ENCODE measurements at places on chromosomes 3 and 15.

DNA sequence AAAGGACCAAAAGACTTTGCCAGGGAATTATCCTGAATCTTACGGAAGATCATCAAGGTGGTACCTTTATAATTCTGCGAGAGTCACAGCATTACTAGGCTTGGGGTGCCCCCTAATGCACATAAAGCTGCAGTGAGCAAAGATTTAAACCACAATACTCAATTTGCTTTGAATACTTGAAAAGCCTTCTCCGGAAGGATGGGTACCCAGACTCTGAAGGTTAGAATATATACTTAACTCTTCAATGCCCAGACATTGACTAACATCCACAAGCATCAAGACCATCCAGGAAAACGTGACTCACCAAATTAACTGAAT is 117.8 kb upstream of the KCNH8 start:
- DNase-seq: no peak

DNA sequence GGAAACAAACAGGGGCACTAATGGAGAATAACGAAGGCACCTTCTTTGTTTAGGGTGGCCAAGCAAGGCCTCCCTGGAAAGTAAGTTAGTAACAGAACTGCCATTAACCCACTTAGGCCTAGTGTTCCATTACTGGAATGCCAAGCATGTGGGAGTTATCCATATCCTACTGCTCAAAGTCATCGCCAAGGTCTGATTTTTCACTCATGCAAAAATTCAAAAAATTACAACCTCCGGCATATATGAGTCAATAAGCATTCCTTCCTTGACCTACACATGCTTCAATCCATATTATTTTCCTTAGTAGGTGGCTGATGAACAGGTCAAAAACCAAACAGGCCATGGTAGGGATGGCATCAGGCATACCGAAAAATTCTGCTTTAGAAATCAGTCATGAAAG is 1097.2 kb downstream of the FHIT start:
- no peak for DNase-seq

GRCh38 chr3:9217784-9218513 is 31.5 kb downstream of the SRGAP3 start:
- no peak for DNase-seq

DNA sequence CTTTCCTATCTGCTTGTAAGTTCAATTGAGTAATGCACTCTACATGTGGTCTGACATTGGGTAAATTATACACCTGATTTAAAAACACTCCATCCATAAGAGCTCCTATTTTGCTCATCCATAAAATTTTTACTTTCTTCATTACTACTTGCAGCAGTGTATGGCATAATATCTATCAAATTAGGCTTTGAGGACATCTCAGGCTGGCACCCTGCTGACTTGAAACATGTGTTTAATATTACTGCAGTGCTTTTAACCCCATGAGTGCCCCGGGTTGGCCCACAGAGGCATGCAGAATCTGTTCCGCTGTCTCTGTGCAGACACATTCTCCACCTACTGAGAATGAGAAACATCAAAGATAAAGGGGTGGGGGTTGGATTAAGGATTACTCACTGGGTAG is 249.9 kb upstream of the DNAJC19 start:
- no peak for DNase-seq

GRCh38 chr3:58383904-58384303 is 49.7 kb downstream of the PDHB start:
- DNase-seq: peak; percentile 82

GRCh38 chr3:42589382-42590109 is 1.1 kb upstream of the SS18L2 start:
- DNase-seq: no peak

- no peak for DNase-seq
These were observed 5.0 kb downstream of the THBS1 start for GRCh38 chr15:39585871-39586301.

DNA sequence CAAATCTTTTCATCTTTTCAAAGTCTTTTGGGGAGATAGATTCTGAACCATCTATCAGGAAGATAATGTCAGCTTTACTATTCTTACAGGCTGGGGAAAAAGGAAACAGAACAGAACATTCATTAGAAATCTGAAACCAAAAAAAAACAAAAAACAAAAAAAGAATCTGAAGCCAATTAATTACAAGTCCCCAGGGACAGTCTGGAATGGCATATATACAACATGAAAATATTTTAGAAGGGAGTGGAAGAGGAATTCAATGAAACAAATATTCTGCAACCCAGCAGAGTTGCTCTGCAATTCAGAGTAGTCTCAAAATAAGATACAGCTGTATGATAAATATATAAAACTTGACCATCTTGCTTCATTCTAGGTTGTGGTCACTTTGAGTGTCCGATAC is 41.7 kb upstream of the CAPN7 start:
- no peak for DNase-seq

DNA sequence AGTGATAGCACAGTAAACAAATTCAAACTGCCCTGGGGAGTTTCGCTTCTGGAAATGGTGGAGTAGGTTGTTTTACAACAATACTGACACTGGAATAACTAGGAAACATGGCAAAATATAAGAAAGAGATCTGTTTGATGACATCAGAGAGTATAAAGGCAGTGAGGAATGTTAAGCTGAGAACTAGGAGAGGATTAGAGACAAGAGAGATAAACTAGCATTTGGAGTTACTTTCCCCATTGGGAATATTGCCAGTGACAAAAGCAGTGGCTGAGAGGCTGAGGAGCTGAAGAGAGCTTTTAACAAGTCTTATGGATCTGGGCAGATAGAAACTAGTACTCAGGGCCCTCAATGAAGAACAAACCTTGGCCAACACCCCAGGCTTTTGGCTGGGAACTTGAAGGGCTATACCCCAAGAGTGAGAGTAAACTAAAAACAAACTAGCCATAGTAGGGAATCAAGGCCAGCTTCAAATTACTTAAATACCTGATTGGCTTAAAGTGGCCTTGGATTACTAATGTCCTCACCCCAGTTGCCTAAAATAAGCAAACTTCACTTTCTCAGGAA is 280.4 kb downstream of the KLF13 start:
- no peak for DNase-seq

DNA sequence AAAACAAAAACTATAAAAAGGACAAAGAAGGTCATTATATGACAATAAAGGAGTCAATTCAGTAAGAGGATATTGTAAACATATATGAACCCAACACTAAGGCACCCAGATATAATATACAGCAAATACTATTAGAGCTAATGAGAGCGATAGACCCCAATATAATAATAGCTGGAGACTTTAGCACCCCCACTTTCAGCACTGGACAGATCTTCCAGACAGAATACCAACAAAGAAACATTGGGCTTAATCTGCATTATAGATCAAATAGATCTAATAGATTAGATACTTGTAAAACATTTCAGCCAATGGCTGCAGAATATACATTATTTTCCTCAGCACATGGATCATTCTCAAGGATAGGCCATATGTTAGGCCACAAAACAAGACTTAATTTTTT is 53.4 kb downstream of the NUDT16 start:
- DNase-seq: no peak

- DNase-seq: no peak
These were observed 4.1 kb upstream of the NAALADL2 start for GRCh38 chr3:174854987-174855386.

- DNase-seq: no peak
These were observed 150.2 kb downstream of the KLF13 start for GRCh38 chr15:31476866-31477265.

DNA sequence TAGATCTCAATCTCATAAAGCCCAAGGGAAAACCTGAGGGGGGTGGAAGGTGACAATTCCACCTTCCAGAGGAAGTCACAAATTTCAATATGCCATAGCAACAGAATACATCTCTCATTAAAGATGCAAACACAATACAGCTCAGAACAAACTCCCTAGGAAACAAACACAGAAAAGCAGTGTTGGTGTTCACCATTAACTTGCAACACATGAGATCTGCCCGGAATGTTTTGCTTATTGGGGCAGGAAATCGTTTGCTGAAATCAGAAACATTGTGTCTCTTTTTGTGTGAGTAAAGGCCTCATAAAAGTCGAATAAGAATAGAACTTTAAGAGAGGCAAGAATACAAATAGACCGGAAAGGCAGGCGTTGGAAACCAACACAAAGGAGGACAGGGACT is 5.8 kb upstream of the RYR3 start:
- DNase-seq: no peak

GRCh38 chr3:7543294-7543880 is 682.5 kb downstream of the GRM7 start:
- no peak for DNase-seq

- DNase-seq: no peak
These were observed 5.5 kb upstream of the ARID3B start for GRCh38 chr15:74535388-74536084.

- DNase-seq: no peak
These were observed 140.4 kb downstream of the SRGAP3 start for GRCh38 chr3:9108876-9109567.

GRCh38 chr3:134901461-134901860 is 106.4 kb downstream of the EPHB1 start:
- no peak for DNase-seq

DNA sequence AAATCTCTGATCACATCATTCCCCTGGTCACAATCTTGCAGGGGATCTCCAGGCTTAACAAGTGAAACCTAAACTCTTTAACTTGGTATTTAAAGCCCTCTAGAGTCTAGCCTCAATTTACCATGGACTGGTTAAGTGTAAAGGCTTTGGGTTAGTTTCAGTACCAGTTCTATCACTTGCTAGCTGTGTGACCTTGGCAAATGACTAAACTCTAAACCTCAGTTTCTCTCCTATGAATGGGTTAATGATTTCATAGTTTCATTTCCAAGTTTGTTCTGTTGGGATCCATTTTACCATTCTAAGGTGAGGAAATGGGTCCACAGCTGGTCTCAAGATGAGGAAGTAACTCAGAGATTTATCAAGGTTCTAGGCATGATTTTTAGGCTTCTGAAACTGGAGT is 38.8 kb upstream of the TIMP4 start:
- DNase-seq: no peak

GRCh38 chr3:178386401-178386800 is 149.8 kb upstream of the KCNMB2 start:
- DNase-seq: no peak

GRCh38 chr3:161914703-161915417 is 418.3 kb downstream of the OTOL1 start:
- DNase-seq: no peak

- peak; percentile 90 for DNase-seq
These were observed 429.9 kb downstream of the TBL1XR1 start for GRCh38 chr3:176767385-176767784.

- DNase-seq: no peak
These were observed 19.7 kb downstream of the B3GNT5 start for GRCh38 chr3:183272791-183273190.

DNA sequence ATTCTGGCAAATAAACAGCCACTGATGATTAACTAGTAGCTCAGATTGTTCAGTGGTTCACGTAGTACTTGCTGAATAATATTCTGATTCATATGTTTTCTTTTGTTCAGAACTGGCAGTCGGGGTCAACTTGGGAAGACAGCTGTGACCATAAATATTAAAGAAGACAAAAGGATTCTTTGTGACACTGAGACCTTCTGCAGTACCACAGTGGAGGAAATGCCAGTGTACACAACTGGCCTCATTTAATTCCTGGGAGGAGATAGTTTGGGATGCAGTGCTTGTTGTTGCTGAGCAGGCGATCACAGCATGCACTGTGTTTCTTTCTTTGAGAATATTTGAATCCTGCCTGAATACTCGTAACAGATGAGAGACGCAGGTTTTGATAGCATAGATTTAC is 26.7 kb upstream of the MCF2L2 start:
- DNase-seq: no peak

GRCh38 chr3:178406206-178406605 is 130.0 kb upstream of the KCNMB2 start:
- no peak for DNase-seq

- no peak for DNase-seq
These were observed 631.0 kb downstream of the SQOR start for GRCh38 chr15:46265664-46266347.

- DNase-seq: no peak
These were observed 3.3 kb downstream of the CISH start for GRCh38 chr3:50608278-50608677.

GRCh38 chr15:37652646-37653417 is 281.6 kb upstream of the TMCO5A start:
- DNase-seq: no peak

DNA sequence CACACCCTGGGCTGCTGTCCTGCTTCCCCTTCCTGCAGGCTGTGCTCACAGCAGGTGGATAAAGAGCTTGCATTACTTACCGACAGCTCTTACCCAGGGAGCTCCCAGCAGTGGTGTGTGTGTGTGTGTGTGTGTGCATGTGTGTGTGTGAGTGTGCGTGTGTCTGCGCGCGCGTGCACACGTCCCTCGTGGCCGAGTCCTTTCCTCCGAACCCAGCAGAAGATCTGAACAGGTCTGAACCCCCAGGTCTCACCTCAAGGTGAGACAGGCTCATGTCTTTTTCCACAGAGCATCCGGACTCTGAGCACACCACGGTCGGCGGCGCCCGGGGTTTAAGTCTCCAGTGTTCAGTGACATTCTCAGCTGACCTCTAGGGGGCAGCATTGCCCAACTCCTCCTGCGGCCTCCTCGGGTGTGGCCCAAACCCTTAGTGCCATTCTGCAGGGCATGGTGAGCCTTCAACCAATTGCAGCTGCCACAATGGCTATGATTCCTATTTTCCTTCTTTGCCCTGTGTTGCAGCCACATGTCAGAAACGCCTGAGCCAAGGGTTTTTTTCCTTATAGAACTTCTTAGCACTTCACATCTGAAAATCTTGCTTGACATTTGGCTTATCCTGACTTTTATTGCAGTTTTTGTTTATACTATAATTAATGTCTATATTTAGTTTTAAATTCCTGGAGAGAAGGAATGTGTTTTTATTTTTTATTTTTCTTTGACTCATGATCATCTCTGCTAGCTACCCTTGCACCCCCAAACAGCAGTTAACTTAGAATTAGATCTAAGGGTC is 64.1 kb upstream of the KLHL25 start:
- peak; percentile 69 for DNase-seq

DNA sequence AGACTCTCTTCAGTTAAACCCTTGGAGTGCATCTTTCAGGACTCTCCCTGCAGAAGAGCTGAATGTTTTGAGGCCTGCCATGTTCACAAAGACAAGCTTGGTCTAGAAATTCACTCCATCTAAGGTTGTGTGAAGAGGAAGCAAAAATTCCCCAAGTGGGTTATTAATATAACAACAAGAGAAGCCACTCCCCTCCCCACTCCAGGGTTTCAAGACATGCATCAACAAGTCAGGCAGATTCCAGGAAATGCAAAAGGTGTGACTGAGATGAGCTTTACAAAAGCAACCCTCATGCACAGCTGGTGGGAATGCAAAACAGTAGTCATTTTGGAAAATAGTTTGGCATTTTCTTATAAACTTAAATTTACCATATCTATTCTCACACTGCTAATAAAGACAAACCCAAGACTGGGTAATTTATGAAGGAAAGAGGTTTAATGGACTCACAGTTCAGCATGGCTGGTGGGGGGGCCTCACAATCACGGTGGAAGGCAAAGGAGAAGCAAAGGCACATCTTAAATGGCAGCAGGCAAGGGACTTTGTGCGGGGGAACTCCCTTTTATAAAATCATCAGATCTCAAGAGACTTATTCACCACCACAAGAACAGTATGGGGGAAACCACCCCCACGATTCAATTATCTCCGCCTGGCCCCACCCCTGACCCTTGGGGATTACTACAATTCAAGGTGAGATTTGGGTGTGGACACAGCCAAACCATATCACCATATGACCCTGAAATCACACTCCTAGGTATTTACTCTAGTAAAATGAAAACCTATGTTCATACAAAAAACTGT is 31.3 kb downstream of the TARS3 start:
- no peak for DNase-seq
